Effector CD4-positive, alpha-beta T cell (primary cell): ENCODE measurements at places on chromosomes 16 and 17.

DNA sequence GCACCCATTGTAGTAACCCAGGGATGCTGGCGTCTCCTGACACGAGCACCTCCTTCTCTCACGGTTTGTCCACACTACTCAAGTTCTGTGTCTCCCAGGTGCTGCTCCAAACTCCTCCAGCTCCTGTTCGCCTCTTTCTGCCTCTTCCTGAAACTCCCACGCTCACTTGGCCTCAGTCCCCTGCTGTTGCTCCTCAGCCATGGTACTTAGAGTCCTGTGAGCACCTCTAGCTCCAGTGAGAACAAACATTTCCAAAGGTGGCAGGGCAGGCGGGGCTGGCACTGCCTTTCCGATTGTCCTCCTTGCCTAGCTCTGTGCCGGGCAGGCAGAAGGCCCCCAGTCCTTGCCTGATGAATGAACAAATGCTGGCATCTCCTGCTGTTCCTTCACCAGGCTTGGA lies 146.1 kb downstream of the SDK2 start:
- no peak for DNase-seq

DNA sequence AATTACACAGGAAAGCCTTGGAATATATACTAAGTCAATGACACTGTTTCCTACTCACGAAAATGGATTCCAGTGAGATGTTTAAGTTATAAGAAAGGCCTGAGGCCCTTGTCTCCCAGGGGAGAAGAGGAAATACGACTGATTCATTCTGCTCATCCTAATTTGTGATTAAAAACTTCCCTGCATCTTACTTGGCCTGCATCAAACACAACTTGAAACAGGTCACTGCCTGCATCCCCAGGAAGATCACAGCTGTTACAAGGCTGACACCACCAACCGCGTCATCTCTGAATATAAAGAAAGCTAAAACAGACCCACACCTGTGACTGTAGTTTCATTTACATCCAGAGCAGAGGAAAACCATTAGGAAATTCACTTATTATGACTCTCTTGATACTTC lies 121.9 kb downstream of the DNAH3 start:
- DNase-seq, result no peak

DNA sequence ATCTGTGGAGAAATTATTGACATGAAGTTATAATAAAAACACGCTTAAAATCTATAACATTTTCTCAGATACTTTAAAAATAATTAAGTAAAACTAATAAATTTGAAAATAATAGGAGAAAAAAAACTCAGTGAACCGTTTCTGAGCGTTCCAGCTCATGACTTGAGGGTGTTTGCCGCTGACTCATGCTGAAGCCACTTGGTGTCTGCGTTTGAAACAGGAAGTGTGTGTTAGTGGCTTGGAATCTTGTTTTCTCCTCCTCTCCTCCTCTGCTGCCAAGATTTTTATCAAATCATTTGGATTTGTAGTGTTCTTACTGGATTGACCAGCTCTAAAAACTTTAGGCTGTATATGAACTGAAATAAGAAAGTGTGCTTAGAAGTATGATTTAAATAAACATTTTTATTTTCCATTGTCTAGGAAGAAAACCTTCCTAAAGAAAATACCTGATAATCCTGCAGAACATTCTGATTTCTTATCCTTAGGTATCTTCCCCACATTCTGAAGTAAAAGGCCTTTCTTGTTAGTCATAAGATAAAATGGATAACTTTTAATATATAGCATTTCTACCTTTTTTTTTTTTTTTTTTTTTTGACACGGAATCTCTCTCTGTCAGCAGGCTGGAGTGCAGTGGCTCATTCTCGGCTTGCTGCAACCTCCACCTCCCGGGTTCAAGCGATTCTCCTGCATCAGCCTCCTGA lies 30.8 kb downstream of the USP10 start:
- DNase-seq, result peak; percentile 27

- no peak for DNase-seq
Measured at GRCh38 chr17:43842975-43843325, 4.0 kb upstream of the CD300LG start.

DNA sequence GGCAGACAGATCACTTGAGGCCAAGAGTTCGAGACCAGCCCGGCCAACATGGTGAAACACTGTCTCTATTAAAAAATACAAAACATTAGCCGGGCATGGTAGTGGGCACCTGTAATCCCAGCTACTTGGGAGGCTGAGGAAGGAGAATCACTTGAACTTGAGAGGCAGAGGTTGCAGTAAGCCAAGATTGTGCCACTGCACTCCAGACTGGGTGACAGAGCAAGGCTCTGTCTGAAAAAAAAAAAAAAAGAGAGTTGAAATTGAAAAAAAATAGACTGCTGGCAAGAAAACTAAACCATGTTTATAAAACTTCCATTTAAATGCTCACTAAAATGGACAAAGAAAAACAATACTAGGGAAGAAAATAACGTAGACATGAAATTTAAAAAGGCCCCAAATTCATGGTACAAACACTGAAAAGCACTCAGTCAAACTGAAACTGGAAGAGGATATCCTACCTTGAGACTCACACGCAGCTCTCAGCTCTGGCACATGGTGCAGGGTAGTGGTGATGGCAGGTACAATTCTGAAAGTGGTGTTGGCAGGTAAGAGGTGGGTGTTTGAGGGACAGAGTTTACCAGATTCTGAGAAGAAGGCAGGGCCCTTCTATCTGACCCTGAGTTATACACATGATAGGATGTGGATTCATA lies 19.3 kb downstream of the CNTROB start:
- no peak for DNase-seq

DNA sequence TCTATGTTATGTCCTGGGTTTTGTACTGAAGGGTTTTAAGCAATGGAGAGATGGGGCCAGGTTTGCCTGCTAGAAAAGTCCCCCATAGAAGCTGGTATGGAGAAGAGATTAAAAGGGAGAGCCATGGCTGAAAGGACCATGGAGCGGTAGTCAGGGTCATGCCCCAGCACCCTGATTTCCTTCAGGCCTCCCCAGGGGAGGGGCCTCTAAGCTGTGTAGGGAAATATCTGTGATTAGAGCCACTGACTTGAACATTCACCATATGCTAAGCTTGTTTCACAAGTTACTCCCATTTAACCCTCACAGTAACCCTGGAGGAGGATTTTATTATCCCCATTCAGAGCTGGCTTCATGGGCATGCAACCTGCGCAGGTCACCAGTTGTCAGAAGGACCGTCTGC lies 3.8 kb upstream of the ATP2A3 start:
- no peak for DNase-seq

DNA sequence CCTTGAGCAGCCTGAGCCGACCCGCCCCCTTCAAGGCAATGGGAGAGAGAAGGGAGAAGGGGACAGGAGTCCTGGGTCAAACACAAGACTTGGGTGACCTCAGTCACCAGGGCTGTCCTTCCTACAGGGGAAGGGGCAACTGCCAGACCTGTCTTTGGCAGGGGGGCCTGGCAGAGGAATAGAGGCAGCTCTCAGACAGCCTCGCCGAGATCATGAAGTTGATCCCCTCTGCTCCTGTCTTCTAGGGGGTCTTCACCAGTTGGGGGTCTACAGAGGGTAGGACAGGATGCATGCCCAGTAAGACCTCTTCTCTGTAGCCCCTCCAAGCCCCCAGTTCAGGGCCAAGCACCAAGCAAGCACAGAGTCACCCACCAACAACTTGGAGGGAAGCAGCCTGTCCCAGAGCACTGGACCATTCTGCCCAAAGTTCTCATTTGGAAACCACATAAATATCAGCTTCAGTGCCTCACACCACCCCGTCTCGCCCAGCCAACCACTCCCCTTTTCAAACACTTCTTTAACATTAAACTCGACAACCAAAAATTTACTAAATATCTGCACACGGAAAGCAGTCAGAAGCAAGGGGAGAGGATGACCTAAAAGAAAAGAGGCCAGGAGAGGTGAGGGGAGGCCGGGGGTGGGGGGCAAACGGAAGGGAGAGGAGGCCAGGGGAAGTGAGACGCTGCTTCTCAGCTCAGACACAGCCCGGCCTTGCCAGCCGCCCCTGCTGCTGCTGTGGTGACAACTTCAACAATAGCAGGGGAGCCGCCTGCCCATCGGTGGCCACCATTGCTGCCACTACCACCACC lies 7.7 kb downstream of the DOK4 start:
- no peak for DNase-seq

GRCh38 chr16:89288966-89289365 lies 71.5 kb downstream of the ZNF778 start:
- no peak for DNase-seq

- DNase-seq, result no peak
Measured at GRCh38 chr17:46769531-46770438, 48.7 kb downstream of the WNT3 start.

DNA sequence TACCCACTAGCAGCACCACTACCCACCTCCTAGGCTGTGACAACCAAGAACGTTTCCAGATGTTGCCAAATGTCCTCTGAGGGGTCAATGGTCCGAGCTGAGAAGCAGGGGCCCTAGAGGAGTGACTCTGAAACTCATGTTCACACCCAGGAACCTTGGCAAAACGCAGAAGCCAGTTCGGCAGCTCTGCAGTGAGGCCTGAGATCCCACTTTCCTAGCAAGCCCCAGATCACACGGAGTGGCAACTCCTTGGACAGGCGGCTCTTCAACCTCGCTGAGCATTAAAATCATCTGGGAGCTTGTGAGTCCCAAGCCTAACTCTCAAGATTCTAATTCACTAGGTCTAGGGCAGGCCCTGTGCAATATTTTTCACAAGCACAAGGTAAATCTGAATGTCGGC lies 17.3 kb downstream of the ELAC2 start:
- no peak for DNase-seq

DNA sequence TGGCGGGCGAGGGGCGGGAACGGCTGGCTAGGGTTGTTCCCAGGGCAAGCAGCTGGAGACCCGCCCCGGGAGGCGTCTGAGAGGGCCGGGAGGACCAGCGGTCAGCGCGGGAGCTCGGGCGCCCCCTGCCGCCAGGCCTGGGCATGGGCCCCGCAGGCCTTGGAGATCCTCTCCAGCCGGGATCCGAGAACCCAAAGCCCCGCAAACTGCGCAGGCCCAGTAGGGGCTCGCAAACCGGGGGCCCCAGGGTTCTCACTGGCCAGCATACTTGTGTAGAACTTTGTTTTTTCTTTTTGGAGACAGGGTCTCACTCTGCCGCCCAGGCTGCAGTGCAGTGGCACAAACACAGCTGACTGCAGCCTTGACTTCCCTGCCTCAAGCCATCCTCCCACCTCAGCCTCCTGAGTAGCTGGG lies 20.8 kb upstream of the ZNF423 start:
- DNase-seq, result no peak

DNA sequence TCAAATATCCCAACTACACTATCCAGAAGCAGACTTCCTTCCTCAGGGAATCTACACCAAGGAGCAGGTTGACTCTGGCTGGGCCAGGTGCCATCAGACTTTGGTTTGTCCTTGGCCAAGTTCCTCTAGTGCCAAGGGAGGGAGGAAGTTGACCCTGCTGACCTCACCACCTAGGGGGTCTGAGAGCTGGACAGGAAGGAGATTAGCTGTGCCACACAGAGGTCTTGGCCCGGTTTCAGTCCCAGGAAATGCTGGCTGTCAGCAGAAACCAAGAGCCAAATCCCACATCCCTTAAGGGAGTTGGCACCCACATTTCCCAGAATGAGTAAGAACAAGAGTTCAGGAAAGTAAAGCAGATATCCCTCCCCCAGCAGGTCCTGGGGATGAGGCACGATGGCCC lies 178.2 kb downstream of the SALL1 start:
- no peak for DNase-seq

DNA sequence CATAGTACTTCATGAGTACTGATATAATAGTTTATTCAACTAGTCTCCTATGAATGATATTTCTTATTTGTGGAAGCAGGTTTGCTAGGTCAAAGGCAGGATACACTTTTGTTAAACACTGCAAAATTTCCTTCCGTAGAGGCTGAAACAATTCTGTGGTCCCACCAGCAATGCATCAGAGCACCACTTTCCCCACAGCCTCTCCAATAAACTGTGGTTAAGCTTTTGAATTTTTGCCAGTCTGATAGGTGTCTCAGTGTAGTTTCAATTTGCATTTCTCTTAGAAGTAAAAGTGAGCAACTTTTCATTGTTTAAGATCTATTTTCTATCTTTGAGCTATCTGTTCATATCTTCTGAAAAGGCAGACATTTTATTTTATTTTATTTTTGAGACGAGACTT lies 36.4 kb upstream of the CORO6 start:
- no peak for DNase-seq

GRCh38 chr17:36657763-36658490 lies 56.5 kb downstream of the MRM1 start:
- no peak for DNase-seq

DNA sequence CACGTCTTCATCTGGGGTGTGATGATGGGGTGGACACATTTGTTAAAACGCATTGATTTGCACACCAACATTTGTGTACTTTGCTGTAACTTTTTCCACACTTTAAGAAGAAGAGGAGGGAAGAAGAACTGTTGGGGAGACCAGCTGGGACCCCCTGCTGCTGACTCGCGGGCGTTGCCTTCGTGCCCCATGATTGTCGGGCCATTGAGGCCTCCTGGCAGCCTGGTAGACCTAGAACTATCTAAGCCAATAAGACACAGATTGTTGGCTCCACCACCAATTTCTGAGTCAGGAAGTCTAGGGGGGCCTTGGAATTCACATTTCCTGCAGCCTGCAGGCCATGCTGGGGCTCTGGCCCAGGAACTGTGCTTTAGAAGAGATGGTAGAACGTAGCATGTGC lies 105.5 kb downstream of the TNFRSF13B start:
- no peak for DNase-seq

- DNase-seq, result no peak
Measured at GRCh38 chr17:45719335-45720071, 64.6 kb upstream of the CRHR1 start.

DNA sequence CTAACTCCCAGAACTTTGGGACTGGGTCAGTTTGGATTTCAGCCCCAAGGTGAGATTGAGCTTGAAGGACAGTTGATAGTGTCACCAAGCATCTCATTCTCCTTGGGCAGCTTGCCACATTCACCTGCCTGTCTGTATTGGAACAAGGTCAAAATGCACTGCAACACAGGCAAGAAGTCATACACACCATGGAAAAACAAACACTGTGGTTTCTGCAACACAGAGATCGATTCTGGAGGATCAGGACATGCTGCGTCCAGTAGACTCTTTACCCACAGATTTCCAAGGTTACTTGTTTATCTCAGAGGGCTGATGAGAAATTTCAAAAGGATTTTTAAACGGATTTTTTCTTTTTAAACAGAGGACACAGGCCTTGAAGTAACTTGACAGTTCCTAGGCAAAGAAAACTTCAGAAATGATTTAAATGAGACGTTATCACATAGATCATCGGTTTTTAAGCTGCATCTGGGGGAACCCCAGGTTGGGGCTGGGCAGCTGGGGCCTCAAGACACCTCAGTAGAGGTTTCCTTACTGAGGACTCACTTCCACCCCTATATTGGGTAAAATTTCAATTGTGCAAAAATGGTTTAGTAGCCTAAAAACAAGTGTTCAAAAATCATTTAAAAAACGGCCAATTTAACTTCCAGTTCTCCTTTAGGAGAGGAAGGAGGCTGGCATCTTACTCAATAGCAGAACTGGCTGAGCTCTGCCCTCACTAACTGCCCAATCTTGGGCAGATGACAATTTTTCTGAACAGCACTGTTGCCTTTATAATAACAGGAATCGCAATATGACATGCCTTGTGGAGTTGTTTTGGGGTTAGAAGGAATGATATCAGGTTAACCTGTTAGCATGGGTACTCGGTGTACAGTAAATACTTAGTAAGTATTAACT lies 299.3 kb downstream of the XYLT1 start:
- DNase-seq, result no peak
